ENCODE measurements at places on chromosomes 6 and 20.

GRCh38 chr6:166499350-166500163 is 86.9 kb downstream of the RAMACL start:
- DNase-seq = no peak

GRCh38 chr6:155909710-155910109 is 454.1 kb upstream of the NOX3 start:
- DNase-seq = no peak

- no peak for DNase-seq
Measured at GRCh38 chr6:33272275-33273128, 627 bp downstream of the RPS18 start.

DNA sequence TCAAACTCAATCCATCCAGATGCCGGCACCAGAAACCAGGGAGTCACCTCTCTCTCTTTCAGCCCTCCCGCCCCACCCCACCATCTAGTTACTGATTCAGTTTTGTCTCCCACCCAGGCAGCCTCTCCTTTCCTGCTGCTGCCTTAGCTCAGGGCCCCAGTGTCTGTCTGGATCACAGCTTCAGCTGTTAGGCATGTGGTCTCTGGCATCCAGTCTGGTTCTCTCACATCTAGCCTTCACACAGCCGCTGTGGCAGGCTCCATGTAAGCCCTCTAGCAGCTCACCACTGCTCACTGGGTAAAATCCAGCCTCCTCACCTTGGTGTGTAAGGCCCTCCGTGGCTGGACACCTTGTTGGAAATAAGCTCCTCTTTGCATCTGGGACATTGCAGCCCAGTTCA is 21.3 kb downstream of the AARS2 start:
- no peak for DNase-seq

GRCh38 chr6:82493467-82493866 is 129.8 kb downstream of the TPBG start:
- DNase-seq = no peak

GRCh38 chr6:28634761-28635546 is 109.3 kb downstream of the GPX5 start:
- DNase-seq = no peak

Measured in stimulated activated CD4-positive, alpha-beta T cell treated with anti-CD3 and anti-CD28 coated beads, TNF-alpha, amount 100 ng/mL, for 1 hour (primary cell).